ENCODE measurements at places on chromosomes 3 and 15.

- DNase-seq, result peak; percentile 83
These were observed 50.8 kb upstream of the RPL32 start for GRCh38 chr3:12891985-12892839.

- DNase-seq, result no peak
These were observed 42.6 kb downstream of the MGLL start for GRCh38 chr3:127779747-127780146.

DNA sequence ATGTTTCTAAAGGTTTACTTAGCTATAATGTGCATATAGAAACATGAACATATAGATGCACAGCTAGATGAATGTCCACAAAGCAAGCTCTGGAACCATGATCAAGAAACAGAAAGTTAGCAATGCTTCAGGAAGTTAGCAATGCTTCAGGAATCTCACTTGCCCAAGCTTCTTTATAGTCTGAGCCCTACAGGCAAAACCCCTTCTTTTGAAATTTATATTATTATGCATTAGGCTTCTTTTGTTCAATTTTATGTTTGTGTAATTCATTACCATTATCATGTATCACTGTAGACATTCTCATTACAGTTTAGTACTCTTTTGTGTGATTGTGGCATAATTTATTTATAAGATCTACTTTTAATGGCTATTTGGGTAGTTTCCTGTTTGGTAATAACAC, 286.4 kb upstream of the BCHE start:
- DNase-seq, result peak; percentile 11

GRCh38 chr3:12141350-12141749, 17.4 kb downstream of the TIMP4 start:
- no peak for DNase-seq

GRCh38 chr3:46712191-46713049, 5.2 kb downstream of the PRSS50 start:
- DNase-seq, result no peak

GRCh38 chr3:60189304-60189703, 1061.9 kb downstream of the FHIT start:
- no peak for DNase-seq

- DNase-seq, result no peak
These were observed 40.8 kb upstream of the KLF13 start for GRCh38 chr15:31285772-31286261.

DNA sequence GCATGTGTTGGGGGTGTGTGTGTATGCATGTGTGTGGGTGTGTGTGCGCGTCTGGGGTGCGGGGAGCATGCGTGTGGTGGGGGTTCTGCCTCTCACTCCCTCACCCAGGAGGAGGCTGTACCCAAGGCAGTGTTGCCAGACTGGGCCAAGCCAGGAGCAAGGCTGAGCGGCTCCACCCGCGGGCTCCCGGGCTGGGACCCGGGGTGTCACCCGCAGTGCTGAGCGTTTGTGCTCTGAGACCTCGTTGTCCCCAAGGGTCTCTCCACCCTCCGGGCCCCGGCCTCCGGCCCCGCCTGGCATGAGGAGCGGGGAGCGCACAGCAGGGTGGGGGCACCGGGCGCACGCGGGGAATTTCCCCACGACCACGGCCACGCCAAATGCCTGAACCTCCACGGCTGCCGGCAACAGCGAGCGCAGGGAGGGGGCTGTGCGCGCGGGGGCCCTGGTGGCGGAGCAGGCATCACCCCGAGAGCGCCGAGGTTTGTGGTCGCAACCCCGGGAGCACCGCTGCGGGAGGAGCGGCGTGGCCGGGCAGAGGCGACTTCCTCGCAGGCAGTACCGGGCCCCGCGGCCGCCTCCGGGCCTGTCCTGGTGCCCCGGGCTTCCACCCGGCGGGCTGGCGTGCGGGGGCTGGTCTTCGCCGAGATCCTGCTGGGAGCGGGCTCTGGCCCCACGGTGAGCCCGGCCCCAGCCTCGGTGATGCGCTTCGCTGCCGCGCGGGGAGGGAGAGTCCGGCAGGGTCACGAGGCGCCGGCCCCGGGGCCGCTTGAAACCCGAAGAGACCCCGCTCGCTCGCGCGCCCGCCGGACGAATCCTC, 7.4 kb upstream of the OCA2 start:
- DNase-seq, result peak; percentile 34

DNA sequence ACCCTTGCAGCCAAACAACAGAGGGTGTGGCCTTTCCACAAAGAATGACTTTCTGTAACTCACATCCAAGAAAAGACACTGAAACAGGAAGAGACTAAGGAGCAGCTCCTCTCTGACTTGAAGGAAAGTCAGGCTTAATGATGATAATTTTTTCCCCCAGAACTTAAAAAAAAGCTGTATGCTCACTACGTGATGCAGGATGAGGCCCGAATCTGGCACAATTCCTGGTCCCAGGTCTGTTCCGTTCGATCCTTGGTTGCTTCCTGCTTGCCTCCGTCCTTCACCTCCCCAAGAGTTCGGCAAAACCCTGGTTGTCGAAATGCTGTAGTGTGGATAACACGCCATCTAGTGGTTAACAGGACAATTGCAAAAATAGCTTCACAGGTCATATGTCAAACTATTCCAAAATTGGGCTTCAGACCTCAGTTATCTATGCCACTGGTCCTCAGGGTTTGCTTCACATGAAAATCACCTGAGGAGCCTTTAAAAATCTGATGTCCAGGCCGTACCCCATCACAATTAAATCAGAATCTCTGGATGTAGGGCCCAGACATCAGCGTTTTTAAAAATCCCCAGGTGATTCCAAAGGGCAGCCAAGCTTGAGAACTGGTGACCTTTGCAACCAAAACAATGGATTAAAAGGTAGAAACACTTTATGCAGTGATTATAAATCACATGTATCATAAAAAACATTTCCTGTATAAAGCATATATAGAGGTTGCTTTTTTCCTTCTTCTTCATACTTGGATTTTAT, 28.1 kb upstream of the SYNM start:
- DNase-seq, result peak; percentile 89

DNA sequence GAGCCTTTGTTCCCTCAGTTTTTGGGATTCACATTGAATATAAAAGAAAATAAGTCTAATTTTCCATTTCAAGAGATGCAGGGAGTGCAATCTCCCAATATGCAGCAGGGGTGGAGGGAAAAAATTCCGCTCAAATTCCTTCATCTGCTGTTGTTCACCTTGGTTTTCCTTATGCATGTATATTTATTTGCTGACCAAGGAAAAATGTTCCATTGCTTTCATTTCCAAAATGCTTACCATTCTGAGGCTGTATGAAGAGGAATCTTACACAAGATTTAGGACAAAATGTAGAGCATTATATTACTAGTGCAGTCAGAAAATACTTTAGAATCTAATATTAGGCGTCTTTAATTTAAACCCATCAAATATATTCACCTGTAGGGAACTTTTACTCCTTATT, 863.9 kb downstream of the EPHA3 start:
- no peak for DNase-seq

GRCh38 chr3:58329150-58329921, 3.4 kb upstream of the PXK start:
- DNase-seq, result no peak

- no peak for DNase-seq
These were observed 2.2 kb downstream of the LTF start for GRCh38 chr3:46462511-46462910.

DNA sequence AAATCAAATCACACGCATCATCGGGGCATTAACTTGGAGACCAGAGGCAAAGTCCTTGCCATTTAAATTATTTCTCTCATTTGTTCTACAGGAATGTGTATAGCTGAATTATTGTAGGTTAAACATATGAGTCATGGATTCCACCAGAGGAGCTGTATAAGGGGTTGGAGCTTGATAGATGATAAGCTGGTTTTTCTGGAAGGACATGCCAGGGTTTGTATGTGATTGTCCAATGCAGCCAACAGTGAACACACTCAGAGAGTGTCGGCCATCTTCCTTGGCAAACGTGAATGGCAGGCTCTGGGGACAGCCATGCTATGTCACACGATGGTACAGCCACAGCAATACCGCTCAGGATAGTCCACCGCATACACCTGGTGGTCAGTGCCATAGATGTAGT, 25.1 kb downstream of the SSUH2 start:
- DNase-seq, result no peak

GRCh38 chr3:190378240-190378891, 9.6 kb upstream of the CLDN16 start:
- DNase-seq, result no peak

GRCh38 chr3:184874709-184875644, 63.0 kb downstream of the VPS8 start:
- DNase-seq, result peak; percentile 75

DNA sequence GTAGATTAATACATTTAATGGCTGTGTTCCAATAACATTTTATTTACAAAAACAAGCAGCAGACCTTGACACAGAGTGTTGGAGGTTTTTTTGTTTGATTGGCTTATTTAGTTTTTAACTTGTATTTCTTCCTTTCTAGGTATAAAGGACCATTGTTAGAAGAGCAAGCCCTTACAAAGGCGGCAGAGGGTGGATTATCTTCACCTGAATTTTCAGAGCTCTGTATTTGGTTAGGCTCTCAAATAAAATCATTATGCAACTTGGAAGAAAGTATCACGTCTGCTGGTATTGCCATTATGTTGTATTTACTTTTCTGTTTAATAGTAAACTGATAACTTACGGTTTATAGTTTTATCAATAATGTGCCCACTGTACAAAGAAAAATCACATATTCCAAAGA, 10.0 kb downstream of the FAM98B start:
- DNase-seq, result no peak

GRCh38 chr3:124928333-124929202, 6.0 kb downstream of the MUC13 start:
- peak; percentile 81 for DNase-seq

DNA sequence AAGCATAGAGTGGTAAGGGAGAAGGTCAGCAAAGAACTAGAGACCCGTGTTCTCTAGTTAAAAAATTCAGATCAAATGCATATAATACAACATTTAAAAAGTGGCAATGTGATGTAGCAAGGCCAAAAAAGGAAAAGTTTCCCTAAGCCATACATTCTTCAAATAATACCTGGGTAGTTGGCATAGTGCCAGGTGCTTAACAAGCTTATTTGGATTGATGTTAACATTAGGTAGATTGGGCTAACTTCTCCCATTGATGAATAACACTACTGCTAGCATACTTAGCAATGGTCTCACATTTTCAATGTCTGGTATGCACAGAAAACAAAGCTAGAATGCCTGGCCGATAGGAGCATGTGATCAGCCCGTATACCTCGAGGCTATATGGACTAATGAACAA, 283.6 kb upstream of the RARB start:
- DNase-seq, result no peak

GRCh38 chr3:40452562-40452875, 4.6 kb upstream of the RPL14 start:
- DNase-seq, result no peak

GRCh38 chr3:140472306-140473020, 205.4 kb upstream of the TRIM42 start:
- DNase-seq, result no peak

DNA sequence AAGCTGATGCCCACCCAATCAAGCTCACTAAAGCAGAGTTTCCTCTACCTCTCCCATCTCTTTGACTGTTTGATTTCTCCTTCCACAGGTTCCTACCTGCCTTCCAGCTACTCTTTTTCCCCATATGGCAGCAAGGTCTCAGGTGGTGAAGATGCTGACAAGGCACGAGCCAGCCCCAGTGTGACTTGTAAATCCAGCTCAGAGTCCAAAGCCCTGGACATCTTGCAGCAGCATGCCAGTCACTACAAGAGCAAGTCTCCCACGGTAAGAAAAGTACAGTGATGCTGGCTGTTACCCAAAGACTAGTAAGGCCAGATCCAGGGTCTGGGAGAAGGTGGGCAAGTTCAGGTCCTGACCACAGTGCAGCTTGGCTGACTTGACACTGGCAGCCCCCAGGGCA, 95.3 kb downstream of the RBPMS2 start:
- DNase-seq, result no peak

- no peak for DNase-seq
These were observed 22.8 kb upstream of the NOX5 start for GRCh38 chr15:68991723-68992122.

DNA sequence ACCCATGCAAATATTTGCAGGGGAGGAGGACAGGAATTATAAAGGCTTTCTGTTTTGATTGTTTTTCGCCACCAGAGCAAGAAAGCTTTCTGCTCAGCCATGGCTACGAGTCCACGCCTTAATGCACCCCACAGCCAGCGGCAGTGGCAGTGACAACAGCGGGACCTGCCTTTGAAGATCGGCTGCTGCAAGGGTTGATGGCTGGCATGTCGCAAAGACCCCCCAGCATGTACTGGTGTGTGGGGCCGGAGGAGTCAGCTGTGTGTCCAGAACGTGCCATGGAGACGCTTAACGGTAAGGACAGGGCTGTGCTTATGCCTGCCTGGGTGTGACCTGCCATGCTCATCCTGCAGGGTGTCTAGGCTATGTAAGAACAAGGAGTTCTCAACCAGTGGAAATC, 5.3 kb downstream of the LRRK1 start:
- DNase-seq, result no peak

DNA sequence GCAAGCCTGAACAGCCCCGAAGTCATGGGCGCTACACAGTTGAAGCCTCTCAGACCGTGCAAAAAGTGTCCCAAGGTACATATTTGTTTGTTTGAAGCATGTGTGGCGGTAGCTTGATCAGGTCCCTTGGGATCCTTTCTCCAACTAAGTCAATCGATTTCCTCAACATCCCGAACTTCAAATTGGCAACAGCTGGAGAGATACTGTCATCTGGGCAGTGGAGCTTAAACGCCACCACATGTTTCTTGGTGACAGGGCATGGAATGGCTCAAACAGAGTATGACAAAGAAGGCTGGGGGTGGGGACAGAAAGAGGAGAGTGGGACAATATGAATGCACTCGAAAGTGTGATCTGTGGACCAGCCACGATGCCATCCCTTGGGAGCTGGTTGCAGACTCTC, 84.9 kb upstream of the PSMD6 start:
- DNase-seq, result no peak

DNA sequence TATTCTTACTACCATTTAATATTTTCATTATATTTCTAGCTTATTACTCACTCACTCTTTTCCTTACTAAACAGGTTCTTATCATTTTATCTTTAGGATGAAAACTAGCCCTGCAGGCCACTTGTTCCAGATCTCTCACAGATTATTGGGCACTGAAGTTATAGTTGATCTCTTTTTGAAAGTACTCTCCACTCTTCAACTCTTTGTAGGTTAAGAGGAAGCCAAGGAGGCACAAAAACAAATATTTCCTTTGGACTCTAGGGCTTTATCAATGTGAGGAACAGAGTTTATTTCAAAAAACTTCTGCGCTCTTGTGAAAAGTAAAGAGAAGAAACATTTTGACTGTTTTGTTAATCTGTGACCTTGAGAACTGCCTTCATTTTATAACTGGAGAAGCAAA, 96.0 kb upstream of the NPHP3 start:
- DNase-seq, result no peak

- no peak for DNase-seq
These were observed 28.2 kb downstream of the CLEC3B start for GRCh38 chr3:45054196-45054857.

GRCh38 chr3:97967966-97968365, 4.3 kb downstream of the RIOX2 start:
- peak; percentile 56 for DNase-seq

GRCh38 chr15:81163961-81164800, 30.1 kb downstream of the CFAP161 start:
- DNase-seq, result no peak

GRCh38 chr3:194950906-194951628, 265.4 kb downstream of the FAM43A start:
- DNase-seq, result no peak

GRCh38 chr3:11564577-11565001, 79.1 kb downstream of the VGLL4 start:
- no peak for DNase-seq
